ENCODE measurements at places on chromosomes 13 and 19.

GRCh38 chr19:15142313-15142712 lies 35.1 kb downstream of the SYDE1 start:
- DNase-seq, result no peak

- no peak for DNase-seq
Measured at GRCh38 chr13:40059540-40060232, 404.2 kb downstream of the COG6 start.

- DNase-seq, result no peak
Measured at GRCh38 chr13:111265701-111266035, 54.8 kb upstream of the TEX29 start.

DNA sequence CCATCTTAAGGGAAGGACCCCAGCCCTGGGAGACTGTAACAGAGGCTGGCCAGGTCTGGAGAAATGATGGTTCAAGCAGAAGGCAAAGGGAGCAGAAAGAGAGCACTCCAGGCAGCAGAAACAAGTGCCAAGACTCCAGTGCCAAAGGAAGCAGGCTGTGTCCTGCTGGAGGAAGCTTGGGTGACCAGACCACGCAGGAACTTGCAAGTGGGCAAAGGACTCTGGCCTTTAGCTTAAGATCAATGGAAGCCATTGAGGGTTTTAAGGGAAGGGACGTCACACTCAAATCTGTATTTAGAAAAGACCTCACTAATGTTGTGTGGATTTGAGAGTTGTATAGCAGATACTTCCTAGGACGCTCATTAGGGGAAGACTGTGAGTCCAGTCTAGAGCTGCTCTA lies 95.5 kb downstream of the MIPEP start:
- DNase-seq, result no peak

DNA sequence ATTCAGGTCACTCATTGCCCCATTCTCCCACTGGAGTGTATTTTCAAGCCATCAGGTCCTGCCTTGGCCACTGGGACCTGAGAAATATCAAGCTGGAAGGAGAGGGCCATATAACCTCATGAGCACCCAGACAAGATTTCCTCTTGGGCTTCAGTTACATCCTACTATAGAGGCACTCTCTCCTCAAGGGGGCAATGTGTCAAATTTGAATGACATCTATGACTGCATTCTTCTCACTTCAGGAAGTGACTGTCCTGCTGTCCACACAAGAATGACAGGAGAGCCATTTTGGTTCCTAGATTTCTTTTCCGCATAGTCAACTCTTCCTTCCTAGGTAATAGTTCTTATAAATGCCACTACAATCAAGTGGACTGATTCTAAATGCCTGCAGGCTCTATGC lies 416.2 kb downstream of the DIAPH3 start:
- no peak for DNase-seq

DNA sequence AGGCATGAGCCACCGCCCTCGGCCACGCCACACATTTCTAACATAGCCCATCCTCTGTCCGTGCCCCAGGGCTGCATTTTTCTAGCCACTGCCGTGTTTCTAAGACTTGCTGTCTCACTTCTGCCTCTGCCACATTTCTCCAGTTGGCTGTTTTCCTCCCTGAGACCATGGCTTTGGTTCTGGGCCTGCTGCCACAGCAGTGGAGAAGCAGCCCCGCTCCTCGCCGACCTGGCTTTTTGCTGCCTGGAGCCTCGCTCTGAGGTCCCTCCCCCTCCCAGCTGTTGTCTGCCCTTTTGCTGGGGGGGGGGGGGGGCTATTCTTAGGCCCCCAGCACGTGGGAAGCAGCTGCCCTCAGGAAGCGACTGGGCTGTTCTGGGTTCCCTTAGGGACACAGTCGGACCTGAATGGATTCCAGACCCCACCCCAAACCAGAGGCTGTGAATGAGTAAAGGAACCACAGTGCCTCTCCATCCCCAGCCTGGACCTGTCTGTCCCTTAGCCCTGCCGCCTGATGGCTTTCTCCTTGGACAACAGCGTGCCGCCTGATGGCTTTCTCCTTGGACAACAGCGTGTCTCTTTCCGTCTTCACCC lies 3.3 kb downstream of the GYS1 start:
- DNase-seq, result no peak

GRCh38 chr19:53182202-53182601 lies 11.0 kb downstream of the ZNF665 start:
- no peak for DNase-seq

- no peak for DNase-seq
Measured at GRCh38 chr19:51324167-51324481, 12.7 kb downstream of the IGLON5 start.

DNA sequence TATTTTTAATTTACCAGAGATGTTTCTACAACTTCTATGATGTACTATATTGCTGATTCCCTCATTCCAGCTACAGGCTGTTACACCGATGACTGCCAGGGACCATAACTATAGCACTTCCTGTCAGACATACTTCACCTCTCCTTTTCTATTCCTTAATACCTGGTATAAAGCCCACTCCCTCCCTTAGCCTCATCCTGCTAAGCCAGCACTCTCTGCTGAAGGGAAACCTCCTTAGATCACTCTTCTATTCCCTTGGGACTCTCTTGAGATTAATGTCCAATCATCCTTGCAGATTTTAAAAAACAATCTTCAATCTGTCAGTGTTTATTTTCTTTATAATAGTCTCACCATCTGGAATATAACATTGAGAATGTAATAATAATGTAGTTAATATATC lies 127.9 kb downstream of the DIAPH3 start:
- DNase-seq, result no peak

GRCh38 chr19:47749326-47749725 lies 4.0 kb downstream of the NOP53 start:
- DNase-seq, result no peak

GRCh38 chr13:113508521-113509254 lies 18.2 kb upstream of the DCUN1D2 start:
- no peak for DNase-seq

GRCh38 chr13:110173247-110173818 lies 133.6 kb downstream of the COL4A1 start:
- DNase-seq, result no peak

DNA sequence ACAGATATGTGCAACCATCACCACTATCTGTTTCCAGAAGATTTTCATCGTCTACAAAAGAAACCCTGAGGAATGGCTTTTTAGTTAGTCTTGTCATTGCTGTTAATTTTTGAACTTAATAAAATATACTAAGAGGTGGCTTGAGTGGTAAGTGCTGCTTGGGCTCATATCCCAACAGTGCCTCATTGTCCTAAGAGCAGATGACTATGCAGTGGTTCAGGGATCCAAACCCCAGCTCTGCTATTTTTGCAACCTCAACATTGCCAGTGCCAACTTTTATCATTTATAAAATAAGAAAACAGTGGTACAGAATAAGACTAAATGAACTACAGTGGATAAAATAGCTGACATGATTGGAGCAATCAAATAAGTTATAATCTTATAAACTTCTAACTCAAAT lies 123.2 kb upstream of the SLC7A1 start:
- no peak for DNase-seq

DNA sequence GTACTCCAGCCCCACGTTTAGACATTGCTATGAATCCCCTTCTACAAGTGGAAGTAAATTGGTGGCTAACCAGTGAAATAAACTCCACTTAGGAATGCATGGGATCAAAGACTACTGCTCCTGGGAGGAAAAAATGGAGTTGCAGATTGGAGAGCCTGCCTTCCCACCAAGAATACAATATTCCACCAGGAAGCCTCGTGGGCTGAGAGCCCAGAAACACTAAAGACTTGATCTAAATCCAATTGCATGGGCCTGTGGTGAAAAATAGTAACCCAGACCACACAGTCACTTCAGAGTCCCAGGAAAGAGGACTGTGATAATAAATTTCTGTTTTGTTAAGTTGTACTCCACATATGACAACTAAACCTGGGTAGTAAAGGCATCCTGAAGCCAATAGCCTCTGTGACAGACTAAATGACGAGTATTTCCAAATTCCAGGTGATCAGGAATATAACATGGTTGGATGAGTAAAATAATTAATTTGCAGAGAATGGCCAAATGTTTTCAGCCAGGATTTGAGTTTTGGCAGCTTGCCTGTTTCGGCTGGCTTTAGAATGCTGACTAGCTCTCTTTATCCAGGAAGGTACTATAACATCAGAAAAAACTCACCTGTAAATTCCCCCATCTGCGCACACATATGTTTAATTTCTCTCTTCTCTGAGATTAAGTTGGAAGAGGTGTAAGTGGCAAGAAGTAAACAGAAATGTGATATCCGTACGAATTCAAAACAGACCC lies 480.3 kb downstream of the LIG4 start:
- DNase-seq, result no peak

DNA sequence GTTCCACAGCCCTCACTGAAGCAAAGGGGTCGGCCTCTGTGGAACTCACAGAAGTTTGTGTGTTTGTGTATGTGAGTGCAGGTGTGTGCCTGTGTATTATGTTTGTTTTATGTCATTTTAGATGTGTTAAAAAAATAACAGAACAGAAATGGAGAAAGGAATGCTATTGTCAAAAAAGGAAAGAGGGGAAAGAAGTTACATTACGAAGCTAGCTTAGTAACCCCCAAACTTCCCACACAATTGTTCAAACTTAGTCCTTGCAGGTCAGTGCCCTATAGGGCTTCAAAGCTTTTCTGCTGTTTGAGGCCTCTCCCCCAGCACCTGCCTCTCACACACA lies 1505.6 kb upstream of the SLC10A2 start:
- no peak for DNase-seq

- DNase-seq, result no peak
Measured at GRCh38 chr13:113663934-113664333, 3.1 kb upstream of the GRK1 start.

DNA sequence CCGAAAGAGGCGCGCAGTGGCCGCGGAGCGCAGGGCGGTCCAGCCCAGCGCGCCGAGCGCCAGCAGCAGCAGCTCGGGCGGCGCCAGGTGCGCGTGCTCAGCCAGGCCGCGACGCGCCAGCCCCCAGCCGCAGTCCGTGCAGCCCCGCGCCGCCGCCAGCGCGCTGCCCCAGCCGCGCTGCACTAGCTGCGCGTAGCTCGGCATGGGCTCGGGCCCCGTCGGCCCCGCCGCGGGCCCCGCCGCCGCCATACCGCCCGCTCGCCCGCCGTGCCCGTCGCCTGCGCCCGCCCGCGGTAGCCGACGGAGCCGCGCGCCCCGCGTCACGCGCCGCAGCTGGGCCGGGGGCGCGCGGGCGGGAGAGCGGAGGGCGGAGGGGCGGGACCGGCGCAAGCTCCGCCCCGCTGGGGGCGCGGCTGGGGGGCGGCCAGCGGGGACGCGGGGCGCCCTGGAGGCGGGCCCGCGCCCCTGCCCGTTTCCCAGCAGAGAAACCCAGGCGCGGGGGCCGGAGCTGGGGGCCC lies at the start of gene CERS1:
CERS1 (minus strand) TSS at position 335 of the 518 bp plus-strand sequence; CDS start at position 249, 86 bp downstream.
- DNase-seq, result no peak

GRCh38 chr19:18477974-18478373 lies 40.0 kb upstream of the ISYNA1 start:
- DNase-seq, result no peak

DNA sequence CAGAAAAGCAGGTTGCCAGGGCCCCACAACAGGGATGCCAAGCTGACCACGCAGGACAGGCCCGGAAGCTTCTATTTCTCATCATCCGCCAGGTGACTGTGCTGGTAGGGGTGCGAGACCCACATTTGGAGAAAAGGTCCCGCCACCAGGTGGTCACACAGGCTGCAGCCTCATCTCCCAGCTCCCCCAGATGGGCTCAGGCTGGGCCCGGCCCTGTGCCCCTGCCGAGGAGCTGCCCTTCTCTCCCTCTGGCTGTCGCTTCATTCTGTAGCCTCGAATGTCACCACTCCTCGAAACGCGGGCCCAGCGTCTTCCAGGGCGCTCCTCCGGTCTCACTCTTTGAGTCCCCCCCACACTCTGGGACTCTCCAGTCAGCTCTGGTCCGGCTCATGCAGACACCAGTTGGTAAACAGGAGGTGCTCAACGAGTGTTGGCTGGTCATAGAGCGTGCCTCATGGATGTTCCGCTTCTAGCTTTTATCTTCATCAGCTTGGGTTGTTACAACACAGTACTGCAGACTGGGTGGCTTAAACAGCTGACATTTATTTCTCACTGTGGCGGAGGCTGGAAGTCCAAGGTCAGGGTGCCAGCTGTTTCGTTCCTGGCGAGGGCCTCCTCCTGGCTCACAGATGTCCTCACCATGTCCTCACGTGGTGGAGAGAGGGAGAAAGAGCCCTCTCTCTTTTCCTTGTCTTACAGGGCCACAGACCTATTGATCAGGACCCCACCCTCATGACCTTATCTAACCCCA lies 87.1 kb downstream of the TEX29 start:
- no peak for DNase-seq

DNA sequence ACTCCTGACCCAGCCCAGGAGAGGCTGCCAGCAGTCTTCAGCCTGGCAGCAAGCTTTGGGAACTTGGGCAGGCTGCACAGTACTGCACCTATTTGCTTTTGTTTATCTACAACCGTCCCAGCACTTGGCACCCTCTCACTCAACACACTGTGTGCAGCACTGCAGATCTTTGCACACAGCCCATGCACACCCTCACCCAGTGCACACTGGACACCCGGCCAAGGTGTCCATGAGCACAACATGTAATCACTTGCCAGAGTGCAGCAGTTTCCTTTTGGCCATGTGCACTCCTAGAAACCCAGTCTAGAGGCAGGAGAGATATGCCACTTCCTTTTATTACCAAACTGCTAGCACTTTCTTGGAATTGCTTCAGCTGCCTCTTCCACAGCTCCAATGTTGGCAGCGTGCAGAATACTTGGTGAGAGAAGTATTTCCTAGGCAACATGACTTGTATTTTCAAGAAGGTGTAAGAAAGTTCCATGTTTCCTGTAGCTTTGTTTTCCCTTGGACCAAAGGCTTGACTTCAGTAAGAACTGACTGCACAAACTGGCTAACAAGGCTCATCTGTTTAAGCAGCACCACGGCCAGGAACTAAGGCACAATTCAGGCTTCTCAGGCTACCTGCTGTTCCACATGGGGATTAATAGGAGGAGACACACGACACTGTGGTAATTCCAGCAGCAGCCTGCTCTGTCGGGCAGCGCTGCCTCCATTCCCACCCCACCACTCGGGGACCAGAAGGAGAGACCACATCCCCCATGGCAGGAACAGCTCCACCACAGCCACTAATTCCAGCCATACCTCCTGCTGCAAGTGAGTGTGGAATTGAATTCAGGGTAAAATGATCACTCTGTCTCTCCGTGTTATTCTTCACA lies 15.3 kb downstream of the ATP7B start:
- no peak for DNase-seq

GRCh38 chr19:40035996-40036395 lies 20.0 kb downstream of the ZNF780B start:
- DNase-seq, result no peak

GRCh38 chr19:49814010-49814409 lies 918 bp upstream of the FUZ start:
- DNase-seq, result no peak

GRCh38 chr13:30551189-30551588 lies 66.5 kb upstream of the USPL1 start:
- peak; percentile 6 for DNase-seq

DNA sequence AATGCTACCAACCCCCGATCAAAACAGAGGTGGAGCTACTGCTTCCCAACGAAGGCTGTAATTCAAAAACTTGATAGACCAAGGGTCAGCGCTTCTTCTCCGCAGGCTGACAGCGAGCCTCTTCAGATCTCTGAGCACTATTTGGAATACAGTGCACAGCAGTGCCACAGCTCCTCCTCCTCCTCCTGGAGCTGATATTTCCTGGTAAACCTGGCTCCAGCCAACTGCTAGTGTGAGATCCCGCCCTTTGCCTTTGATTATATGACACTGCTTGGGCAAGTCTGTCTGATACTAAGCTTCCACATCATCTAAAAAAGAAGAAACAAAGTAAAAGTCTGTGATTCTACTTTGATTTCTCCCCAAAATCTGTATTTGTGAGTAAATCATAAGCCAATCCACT lies 710.5 kb downstream of the DACH1 start:
- DNase-seq, result no peak

All from stimulated activated CD4-positive, alpha-beta T cell treated with anti-CD3 and anti-CD28 coated beads, Interleukin-2, amount 100 ng/mL, for 4 hours (primary cell).